ENCODE measurements at places on chromosomes 5 and 9.

GRCh38 chr9:117000834-117001233, 313.7 kb downstream of the TRIM32 start:
- DNase-seq: no peak

DNA sequence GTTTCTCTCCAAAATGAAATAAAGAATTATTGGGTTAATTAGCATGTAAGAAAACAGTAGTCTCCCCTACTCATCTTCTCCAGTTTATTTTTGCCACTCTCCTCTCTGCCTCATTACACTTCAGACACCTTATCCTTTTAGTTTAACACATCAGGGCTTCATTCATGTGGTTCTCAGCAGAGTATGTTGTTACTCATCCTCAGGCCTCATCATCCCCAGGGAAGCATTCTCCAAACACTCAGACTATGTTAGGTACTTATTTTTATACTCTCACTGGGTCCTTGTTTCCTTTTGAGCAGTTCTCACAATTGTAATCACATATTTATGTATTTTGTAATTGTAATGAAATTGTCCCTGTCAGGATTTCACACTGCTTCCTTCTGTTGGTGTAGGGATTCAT, 470.5 kb downstream of the PDE4D start:
- DNase-seq: no peak

GRCh38 chr9:75397836-75398235, 309.5 kb downstream of the OSTF1 start:
- DNase-seq: no peak

DNA sequence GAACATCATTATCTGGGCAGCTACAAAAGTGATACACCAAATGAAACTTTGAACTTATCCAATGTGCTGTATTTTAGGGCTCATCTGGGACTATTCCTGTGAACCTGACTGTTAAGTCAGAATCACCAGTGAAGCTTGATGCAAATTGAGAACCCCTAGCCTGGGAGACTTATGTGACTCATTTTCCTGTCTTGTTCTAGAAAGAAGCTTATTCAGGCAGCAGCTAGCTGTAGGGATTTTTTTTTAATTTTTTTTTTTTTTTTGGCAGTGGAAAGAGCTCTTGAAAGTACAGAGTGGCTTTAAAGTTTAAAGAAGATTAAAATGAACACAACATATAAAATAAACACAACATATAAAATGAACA, 81.1 kb upstream of the TNFAIP8 start:
- DNase-seq: no peak

- no peak for DNase-seq
Observed at GRCh38 chr5:141747152-141748141, 65.4 kb upstream of the ARAP3 start.

DNA sequence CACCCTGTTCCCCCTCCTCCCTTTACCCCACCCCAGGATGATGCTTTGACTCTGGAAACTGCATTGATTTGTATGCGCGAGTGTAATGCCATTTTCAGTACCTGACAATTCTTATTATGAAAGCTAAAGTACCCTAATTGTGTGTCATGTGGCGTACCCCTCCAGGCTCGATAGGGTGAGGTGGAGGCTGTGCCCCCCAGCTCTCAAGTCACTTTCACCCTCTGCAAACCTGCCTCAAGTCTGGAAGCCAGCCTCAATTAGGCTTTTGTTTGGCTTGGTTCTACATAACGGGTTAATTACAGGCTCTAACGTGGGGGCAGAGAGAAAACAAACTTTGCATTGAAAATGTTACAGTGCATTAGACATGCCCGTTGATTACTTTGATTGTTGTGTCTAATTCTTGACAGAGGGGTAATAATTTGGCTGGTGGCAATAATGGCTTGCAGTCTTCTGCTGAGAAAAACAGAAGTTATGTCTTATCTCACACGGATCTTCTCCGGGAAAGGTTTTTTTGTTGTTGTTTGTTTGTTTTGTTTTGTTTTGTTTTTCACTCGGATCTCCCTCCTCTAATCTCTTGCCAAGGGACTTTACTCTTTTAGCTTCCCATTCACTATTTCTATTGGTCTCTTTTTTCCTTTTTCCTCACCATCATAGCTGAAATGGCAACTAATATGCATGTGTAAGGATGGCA, 12.6 kb downstream of the ISL1 start:
- DNase-seq: no peak

- no peak for DNase-seq
Observed at GRCh38 chr9:77386187-77386586, 208.9 kb downstream of the VPS13A start.

DNA sequence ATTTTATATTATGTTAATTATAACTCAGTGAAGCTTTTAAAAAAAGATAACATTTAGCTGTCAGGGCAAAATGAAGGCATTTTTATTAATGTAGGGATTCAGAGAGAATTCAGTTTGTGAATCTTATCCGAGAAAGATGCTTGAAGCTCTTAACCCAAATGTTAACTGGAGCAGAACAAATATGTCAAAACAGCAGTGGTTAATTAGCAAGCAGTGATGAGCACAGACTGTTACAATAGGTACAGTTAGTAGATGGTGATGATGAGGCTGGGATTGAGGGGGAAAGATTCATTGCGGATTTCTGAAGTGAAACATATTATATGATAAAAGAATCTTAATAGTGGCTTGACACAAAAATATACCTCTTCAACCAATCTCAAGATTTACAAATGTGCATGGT, 356.7 kb downstream of the DIRAS2 start:
- no peak for DNase-seq

DNA sequence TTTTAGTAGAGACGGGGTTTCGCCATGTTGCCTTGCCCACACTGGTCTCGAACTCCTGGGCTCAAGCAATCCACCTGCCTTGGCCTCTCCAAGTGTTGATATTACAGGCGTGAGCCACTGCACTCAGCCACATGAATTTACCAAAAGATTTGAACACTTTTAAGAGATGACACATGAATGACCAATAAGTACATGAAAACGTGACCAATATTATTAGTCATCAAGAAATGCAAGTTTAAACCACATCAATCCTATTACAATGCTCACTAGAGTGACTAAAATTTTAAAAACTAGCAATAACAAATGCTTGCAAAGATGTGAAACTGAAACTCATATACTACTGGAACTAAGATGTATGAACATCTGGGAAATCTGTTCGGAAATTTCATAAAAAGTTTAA, 54.3 kb downstream of the NR6A1 start:
- no peak for DNase-seq

DNA sequence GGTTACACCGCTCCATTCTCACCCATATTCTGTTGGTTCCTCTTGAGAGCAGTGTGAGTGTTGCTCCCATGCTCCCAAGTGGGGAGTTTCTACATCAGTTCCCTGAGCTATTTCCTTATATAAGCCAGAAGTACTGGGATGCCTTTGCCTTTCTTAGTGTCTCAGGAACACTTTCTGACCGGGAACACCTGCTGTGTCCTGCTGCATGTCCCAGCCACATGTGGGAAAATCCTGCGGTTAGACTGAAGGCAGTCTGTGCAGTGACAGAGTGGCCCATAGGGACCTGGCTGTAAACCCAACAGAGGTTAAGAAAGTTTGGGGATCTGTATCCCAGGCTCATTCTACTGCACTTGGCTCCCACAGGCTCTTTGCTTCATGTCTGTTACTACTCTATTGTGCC, 126.0 kb downstream of the EGFLAM start:
- DNase-seq: no peak

- DNase-seq: no peak
Observed at GRCh38 chr5:139903795-139904565, 108.4 kb downstream of the PSD2 start.

Measured in T-helper 2 cell (primary cell).